ENCODE measurements at places on chromosomes 12 and 14. TPM values are rescaled to one million over a fixed set of nuclear protein-coding genes. Genes with fewer than 3 reads are reported as not detected.
A peak's percentile ranks its signal among the peaks of the same experiment; 100 is the strongest.

GRCh38 chr12:64124511-64125197, 97.4 kb downstream of the KICS2 start:
- DNase-seq, result no peak

DNA sequence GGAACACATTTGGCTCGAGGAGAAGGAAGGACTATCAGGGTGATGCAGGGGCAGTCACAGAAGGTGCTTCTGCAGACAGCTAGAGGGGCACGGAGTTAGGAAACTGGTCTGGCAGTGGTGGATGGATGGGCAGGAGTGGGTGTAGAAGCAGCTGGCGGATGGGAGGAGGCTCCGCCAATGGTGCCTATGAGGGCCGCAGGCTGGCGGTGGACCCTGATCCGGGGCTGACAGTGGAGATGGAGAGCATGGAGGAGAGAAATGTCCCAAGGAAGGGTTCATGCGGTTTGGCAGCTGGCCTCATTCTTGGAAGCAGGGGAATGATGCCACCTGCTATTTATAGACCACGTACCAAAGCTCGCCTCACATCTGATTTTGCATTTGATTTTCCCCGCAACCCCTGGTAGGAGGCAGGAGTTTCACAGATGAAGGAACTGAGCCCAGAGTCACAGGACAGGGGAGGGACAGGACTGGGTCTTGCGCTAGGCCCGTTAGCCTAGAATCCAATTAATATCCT, 237.1 kb downstream of the FOXN3 start:
- no peak for DNase-seq

DNA sequence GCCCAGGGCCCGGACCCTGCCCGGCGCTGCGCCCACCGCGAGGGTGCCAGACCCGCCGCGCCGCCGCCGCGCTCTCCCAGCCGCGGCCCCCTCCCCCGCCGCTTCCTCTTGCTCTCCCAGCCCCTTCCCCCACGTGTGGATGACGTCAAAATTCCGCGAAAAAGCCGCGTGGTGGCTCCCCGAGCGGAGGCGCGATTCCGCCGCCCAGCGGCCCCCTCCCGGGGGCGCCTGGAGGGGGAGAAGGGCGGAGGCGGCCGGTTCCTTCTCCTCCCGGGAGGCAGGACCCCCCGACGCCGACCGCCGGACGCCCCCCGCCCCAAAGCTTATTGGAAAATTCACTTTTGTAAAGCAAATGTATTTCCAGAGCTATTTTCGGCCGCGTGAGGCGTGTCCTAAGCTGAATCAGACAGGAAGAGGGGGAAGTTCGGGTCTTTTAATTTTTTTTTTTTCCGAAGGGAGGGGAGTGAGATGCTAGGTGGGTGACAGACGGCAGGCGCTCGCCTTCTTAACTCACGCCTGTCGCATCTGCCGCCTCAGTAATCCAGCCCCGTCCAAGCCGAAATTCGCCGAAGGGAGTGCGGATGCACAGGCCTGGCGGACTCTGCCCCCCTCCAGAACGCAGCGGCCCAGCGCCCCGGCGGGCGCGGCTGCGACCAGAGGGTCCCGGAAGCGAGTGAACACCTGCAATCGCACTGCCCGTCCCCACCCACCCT, 4.1 kb upstream of the CCND2 start:
- peak; percentile 98 for DNase-seq

- DNase-seq, result peak; percentile 40
Measured at GRCh38 chr12:131747276-131748177, 36.6 kb downstream of the SFSWAP start.

GRCh38 chr14:24542346-24542936, 33.6 kb downstream of the CTSG start:
- DNase-seq, result no peak

DNA sequence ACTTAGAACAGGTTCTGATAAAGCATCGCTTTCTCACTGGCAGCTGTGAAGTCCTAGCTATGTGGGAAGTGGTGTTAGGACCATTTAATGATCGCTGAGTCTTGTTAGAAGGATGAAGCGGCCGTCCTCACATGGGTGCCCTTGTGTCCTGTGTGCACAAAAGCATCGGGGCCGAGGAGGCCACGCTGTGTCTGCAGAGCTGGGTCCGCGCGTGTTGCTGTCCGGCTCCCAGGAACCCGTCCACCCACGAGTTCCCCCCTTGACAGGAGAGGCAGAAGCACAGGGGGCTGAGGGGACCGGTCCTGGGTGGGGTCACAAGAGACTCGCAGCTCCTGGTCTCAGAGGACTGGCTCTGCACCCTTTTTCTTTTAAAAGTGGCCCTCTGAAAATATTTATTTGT, 90.4 kb downstream of the ADGRD1 start:
- DNase-seq, result no peak

PLEKHH1 gene
- total RNA-seq, result 94.1 TPM

All from endodermal cell (in vitro differentiated cells).